ENCODE measurements at places on chromosomes 13 and 19.
A peak's percentile ranks its signal among the peaks of the same experiment; 100 is the strongest.

DNA sequence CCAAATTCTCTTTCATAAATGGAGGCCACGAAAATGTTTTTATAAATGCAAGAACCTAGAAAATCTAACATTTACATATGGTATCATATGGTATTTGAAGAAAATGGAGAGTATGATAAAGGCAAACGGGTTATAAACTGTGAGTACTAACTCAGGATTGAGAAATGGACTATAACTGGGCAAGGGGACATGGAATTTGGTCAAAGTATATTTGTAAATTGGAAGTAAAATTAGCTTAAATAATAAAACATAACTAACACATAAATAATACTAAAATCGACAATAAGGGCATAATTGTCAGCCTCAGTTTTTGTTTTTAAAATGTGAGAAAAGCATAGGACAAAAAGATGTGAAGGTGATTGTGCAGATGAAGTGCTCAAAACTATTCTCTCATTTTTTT lies 1516.3 kb upstream of the MIR17HG start:
- DNase-seq, result no peak

GRCh38 chr13:60329221-60329923 lies 67.6 kb upstream of the TDRD3 start:
- peak; percentile 38 for DNase-seq

- DNase-seq, result no peak
Observed at GRCh38 chr13:93293710-93294109, 67.1 kb downstream of the GPC6 start.

DNA sequence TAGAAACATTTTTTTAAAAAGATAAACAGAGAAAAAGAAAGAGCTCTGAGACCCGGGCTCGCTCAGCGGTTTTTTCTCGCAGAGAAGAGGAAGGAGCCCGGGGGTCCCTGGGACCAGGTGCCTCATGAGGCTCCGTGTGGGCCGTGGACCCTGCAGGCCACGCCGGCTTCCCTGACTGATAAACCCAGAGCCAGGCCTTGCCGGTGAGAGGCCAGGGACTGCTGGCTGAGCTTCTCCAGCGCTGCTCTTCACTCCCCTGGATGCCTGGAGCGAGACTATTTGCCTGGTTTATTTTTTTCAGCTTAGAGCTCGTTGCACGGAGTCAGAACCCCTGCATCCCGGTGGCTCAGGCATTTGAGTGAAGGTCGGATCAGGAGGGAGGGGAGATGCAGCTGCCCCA lies 53.4 kb upstream of the F7 start:
- DNase-seq, result no peak

DNA sequence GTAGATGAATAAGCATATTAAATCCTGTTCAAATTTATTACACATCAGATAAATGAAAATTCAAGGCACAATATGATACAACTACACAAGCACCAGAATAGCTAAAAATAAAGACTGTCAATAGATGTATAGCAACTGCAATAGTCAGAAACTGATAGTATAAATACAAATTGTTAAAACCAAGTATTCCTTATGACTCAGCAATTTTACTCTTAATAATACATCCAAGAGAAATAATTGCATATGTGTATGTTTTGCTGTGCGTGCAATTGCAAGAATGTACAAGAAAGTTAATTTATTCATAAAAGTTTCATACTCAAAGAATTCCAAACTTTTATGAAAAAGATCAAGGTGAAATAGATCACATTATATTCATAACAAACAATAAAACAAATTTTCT lies 1338.1 kb downstream of the OLFM4 start:
- DNase-seq, result no peak

Data from foreskin melanocyte (primary cell).